Foreskin melanocyte (primary cell): ENCODE measurements at places on chromosomes 11 and 22.
A peak's percentile ranks its signal among the peaks of the same experiment; 100 is the strongest.

GRCh38 chr11:97703851-97704250, 1314.0 kb downstream of the JRKL start:
- no peak for DNase-seq

DNA sequence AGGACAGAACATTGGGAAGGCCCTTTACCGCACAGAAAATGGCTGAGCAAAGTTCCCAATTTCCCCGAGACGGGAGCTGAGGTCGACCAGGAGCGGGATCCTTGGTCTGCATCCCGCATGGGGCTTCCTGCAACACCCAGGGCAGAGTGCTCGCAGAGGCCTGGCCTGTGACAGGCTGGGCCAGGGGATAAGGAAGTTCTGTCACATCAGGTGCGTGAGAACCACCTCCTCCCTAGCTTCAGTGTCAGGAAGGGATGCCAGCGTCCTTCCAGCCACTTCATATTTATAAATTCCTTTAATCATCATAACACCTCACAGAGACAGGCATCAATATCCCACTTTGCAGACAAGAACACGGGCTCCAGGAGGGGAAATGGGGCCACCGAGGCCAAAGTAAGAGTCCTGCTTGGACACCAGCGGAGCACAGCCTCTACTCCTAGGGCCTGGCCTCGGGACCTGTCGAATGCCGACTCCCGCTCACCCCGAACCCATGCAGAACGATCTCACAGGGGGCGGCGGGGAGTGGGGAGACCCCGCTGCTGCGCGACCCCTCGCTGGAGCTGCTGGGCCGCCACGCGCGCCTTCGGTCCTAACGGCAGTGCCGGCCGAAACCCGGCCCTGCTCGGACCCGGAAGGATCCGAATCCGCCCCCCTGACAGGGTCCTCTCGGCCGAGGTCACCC, 532 bp downstream of the BET1L start:
- no peak for DNase-seq

DNA sequence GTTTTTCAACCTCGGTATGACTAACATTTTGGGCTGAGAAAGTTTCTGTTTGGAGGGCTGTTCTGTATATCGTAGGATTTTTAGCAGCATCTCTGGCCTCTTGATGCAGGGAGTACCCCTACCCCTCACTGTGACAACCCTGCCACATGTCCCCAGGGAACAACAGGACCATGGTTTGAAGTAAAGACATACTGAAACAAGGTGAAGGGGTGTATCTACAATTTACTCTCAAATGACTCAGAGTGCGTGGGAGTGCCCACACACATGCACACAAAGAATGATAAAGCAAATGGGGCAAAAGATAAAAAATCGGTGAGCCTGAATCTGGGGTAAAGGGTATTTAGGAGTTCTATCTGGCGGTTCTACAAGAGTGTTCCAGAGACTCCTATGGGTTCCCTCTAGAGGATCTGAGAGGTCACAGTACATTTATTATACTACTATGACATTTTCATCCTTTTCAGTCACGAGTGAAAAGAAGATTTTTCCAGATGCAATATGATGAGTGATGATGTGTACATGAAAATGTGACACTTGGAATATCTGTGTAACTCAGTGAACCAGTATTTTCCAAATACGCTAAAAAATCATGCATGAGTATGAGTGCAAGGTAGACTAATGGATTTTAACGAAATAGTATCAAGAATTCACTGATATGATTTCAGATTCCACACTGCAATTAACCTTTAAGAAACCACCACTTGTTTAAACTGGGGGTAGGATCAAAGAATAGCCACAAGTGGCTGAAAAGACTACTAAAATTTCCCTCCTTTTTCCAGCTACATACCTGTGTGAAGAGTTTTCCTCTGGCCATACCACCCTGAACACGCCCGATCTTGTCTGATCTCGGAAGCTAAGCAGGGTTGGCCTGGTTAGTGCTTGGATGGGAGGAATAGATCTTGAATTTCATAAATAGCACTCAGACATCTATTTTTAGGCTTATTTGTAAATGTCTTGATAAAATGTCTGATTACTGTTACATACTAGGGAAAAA, 56.3 kb upstream of the YPEL1 start:
- DNase-seq, result no peak

- DNase-seq, result no peak
Measured at GRCh38 chr22:22681221-22681739, 36.9 kb downstream of the GGTLC2 start.

- DNase-seq, result no peak
Measured at GRCh38 chr11:57444362-57445121, 15.8 kb upstream of the RTN4RL2 start.

- peak; percentile 80 for DNase-seq
Measured at GRCh38 chr22:21014726-21015465, at the start of gene P2RX6. TSS of gene P2RX6 (plus strand) at chr22:21015165. CDS start at chr22:21015175, 10 bp downstream.

GRCh38 chr11:11622772-11623171, 967 bp upstream of the GALNT18 start:
- DNase-seq, result no peak

DNA sequence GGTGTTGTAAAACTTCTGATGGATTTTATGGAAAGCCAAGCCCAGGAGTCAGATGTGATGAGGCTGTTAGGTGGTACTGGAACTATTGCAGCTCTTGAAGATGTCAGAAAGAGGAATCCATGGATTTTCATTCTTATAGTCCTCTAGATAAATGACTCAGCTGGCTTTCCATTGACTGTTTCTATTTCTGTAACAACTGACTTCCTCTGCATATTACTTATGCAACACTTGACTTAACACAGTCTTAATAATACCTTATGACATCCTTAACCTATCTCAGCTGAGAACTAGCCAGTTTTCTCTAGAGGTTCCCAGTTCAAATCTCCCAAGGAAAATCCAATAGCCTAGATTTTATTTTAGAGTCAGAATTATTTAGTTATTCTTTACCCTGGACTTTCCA, 263.8 kb downstream of the LUZP2 start:
- DNase-seq, result no peak

DNA sequence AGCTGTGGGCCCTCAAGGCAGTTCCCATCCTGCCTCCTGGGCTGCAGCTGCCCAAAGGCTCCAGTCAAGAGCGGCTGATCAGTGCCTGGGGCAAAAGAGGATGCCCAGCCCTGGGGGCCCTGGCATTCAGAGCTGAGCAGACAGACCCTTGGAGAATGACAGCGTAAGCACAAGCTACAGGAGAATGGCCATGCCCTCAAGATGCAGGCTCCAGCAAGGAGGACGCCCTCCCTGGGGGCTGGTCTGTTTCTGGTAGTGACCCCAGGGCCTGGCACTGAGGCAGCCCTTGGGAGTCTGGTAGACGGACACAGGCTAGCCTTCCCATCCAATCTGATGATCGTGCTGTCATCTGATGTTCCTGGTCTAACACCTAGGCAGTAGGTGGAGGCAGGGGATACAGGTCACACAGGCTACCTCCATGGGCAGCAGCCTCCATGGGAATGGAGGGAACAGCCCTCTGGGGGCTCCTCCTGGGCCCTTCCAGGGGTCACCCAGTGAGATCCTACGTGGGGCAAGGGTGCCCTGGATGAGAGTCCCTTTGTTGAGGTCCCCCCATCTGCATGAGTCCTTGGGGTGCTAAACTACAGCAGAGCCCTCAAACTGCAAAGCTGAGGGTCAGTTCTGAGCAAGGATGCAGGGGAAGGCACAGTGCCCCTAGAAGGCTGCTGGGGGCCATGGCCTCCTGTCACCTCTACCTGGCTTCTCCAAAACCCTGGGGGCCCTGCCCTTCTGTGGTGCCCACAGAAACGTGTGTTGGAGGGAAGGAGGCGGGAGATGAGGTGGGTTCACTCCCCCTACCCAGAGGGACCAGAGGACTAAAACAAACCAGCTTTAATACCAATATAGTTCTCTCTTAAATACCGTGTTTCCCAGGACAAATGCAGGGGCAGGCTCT, 10.2 kb upstream of the SF1 start:
- DNase-seq, result no peak

DNA sequence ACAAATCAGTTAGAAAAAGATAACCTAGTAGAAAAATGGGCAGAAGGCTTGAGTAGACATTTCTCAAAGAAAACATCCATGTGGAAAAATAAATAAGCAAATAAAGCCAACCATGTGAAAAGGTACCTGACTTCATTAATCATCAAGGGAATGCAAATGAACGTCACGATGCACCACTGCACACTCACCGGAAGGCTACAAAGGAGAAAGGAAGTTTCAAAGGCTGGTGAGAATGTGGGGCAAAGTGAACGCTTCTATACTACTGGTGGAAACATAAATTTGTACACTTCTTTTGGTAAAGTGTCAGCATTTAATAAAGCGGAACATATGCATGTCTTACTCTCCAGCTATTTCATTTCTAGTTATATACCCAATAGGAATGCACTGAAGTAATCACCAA, 166.8 kb downstream of the CSNK2A3 start:
- no peak for DNase-seq

DNA sequence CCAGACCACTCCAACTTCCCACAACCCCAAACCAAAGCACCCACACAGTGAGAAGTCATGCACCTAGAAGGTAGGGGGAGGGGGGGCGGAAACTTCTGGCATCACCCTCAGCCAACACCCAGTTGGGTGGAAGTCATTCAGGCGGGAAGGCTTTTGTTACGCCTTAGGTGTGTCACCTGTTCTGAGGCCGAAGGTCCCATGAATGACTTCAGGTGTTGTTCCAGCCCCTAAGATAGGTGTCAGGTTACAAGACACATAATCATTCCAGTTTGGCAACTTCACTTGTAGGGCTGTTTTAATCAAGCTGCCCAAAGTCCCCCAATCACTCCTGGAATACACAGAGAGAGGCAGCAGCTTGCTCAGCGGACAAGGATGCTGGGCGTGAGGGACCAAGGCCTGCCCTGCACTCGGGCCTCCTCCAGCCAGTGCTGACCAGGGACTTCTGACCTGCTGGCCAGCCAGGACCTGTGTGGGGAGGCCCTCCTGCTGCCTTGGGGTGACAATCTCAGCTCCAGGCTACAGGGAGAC, at the start of gene TMPRSS4:
Gene TMPRSS4, plus strand, starts transcription at position 325 of the 528 bp plus-strand sequence. CDS start 225 bp downstream, outside the sequence.
- no peak for DNase-seq

DNA sequence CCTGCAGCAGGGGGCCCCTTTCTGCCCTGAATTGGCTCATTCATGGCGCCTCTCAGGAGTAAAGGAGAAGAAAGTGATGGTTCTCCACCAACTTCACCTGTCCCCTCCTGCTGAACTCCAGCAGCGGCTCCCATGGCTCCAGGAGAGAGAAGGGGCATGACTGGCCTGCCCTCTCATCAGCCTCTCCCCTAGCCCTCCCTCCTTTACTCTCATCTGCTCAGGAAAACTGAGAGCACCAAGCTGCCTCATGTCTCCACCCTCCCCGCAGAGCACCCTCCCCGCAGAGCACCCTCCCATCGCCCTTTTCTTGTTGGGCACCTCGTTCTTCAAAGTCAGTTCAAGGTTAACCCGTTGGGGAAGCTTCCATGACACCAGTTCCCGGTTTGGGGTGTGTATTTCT, 82.1 kb upstream of the ATXN10 start:
- DNase-seq, result no peak

DNA sequence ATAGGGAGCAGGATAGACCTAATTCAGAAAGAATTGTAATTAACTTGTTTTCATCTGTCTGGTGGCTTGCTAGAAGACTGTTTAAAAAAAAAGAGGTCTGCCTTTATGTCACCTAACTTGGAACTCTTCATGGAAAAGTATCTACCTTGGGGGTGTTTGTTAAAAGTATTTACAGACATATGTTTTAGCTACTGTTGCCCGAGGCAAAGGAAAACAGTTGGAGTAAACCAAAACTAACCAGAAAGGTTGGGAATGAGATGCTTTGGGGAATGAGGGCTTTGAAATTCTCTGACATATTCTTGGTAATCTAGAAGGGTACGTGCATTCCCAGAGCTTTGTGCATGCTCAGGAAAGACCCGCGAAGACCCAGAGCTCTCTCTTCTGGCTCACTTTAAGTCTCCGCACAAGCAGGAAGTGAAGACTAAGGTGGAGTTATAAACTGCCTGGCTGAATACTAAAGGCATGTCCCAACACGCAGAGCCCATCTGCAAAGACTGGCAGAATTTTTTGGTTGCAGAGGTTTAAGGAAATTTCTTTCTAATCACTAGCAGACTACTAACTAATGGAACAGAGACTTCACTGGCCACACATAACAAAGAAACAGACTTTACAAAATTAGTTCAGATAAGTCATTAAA, 33.2 kb downstream of the HIKESHI start:
- no peak for DNase-seq

DNA sequence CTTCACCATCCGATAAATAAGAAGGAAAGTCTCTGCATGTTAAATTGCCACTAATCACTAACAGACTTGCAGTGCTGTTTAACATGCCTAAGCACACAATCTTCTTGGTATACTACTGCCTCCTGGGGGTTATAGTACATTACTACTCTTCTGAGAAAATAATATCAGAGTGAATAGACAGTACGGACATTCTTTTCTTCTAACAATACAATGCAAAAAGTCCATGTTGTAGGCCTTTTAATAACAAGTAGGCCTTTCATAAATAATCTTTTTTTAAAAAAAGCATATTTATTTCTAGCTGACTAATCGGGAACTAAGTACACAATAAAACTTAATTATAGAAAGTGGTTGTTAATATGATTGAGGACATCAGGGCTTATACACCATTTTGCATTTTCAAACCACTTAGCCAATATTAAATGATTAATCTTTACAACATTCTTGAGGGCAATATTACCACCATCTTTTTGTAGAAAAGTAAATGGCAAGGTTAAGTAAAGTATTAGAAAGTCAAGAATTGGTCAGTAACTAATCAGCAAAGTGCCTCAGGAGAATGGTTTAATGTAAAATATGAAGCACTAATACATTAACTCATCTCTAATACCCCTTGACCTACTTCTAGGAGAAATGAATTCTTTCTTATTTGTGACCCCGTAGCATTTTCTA, 84.7 kb downstream of the TTC28 start:
- DNase-seq, result peak; percentile 79

- DNase-seq, result peak; percentile 41
Measured at GRCh38 chr22:24951942-24952836, at the start of gene KIAA1671. TSS of gene KIAA1671 (plus strand) at chr22:24952716. CDS start at chr22:25028000, 75,284 bp downstream.

DNA sequence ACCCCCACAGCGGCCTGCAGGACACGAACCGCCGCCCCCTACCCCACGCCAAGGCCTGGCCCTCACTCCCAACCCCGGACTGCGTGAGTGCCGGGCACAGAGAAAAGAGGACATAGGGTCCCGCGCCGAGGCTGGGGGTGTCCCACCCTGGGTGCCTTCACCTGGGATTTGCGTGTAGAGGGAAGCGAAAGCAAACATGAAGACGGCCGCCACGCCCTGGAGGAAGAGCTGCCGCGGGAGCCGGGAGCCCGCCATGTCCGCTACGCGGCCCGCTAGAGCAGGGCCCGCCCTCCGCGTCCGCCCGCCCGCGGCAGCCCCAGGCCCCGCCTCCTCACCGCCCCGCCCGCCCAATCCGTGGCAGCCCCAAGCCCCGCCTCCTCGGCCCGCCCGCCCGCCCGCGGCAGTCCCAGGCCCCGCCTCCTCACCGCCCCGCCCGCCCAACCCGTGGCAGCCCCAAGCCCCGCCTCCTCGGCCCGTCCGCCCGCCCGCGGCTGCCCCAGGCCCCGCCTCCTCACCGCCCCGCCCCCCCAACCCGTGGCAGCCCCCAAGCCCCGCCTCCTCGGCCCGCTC, at the start of gene LMF2:
Gene LMF2, minus strand, starts transcription at position 282 of the 570 bp plus-strand sequence. Its CDS starts 27 bp downstream, at position 255.
- no peak for DNase-seq
